ENCODE measurements at places on chromosomes 2 and 18. TPM values are rescaled to one million over a fixed set of nuclear protein-coding genes. Genes with fewer than 3 reads are reported as not detected.

The TMEM17 gene
- total RNA-seq: 4.2 TPM

- no peaks in the 10 kb centered on the region for H3K36me3 ChIP-seq
- H3K27ac ChIP-seq: no peak overlapping the region
- DNase-seq: no peak
- no peak overlapping the region for H3K4me3 ChIP-seq
- H3K27me3 ChIP-seq: peaks cover 9% of the 10 kb centered on the region
- H3K4me1 ChIP-seq: no peaks in the 10 kb centered on the region
Observed at GRCh38 chr2:130767408-130767775, 12.1 kb downstream of the AMER3 start.

The TLX2 gene
- total RNA-seq: 2.9 TPM

The INHBB gene
- total RNA-seq: 4.9 TPM

- H3K36me3 ChIP-seq: no peaks in the 10 kb centered on the region
- no peaks in the 10 kb centered on the region for H3K27me3 ChIP-seq
- peaks cover 35% of the 10 kb centered on the region for H3K4me1 ChIP-seq
- H3K27ac ChIP-seq: no peak overlapping the region
- peak overlapping the region; percentile 12 for H3K4me3 ChIP-seq
Observed at GRCh38 chr2:181396256-181397123, 60.7 kb upstream of the ITGA4 start.

The SFTPB gene
- total RNA-seq: 2.7 TPM

The TEKT4 gene
- 0.34 TPM for total RNA-seq

The ATRAID gene
- total RNA-seq: 97.4 TPM

- DNase-seq: no peak
- no peaks in the 10 kb centered on the region for H3K36me3 ChIP-seq
- H3K4me3 ChIP-seq: no peak overlapping the region
- peaks cover 55% of the 10 kb centered on the region for H3K27me3 ChIP-seq
- no peak overlapping the region for H3K27ac ChIP-seq
- no peaks in the 10 kb centered on the region for H3K4me1 ChIP-seq
Observed at GRCh38 chr2:31227711-31228125, 6.2 kb upstream of the EHD3 start.

GRCh38 chr2:200795028-200795440 lies 16.7 kb upstream of the BZW1 start:
- no peaks in the 10 kb centered on the region for H3K36me3 ChIP-seq
- DNase-seq: no peak
- H3K27me3 ChIP-seq: peaks cover 4% of the 10 kb centered on the region

The RAX gene
- not detected for total RNA-seq

DNA sequence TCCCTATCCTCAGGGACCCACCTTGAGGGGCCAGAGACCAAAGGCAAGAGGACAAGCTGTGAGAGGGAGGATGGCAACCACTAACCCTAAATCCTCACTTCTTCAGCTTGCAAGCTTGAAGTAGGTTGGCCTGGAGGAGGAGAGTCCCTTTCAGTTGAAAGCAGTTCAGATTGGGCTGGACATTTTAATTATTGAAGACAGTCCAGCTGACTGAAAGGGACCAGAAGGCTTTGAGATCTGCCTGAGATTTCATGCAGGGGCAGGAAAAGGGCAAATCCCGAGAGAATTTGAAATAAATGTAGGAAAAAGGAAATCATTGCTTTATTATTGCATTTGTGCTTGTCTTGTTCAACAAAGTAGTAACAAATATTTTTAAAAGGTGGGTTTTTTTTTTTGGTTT lies 118.9 kb upstream of the STON1 start:
- no peaks in the 10 kb centered on the region for H3K36me3 ChIP-seq
- H3K27ac ChIP-seq: no peak overlapping the region
- peaks cover 12% of the 10 kb centered on the region for H3K4me1 ChIP-seq
- no peak overlapping the region for H3K4me3 ChIP-seq

The TTC39C gene
- 21.6 TPM for total RNA-seq

DNA sequence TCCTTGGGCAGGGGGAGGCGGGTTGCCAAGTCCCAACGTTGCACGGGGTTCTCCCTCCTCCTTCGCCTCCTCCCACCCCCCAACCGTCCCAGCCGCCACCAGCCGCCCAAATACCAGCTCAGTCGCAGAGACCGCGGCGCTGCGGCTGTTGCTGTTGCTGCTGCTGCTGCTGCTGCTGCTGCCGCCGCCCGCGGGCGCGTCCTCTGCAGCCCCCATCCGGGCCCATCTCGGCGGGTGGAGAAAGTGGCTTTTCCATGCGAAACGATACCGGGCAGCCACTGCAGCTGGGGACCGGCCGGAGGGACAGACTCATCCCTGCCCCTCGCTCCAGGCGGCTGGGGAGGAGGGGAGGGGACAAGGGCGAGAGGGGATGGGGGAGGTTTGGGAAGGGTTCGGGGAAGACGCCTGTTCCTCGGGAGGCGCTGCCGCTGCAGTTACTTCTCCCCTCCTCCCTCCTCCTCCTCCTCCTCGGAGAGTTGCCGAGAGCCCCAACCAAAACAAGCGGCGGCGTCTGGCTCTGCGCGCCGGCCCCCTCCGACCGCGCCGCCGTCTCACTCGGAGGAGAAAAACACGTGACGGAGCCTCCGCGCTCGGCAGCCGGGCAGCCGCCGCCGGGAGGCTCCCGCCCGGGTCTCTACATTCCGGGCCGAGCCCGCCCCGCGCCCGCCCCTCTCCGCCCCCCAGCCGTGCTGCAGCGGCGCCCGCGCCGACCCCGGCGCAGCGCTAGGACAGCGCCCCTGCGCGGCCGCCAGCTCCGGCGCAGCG lies at the start of gene IRS1:
Gene IRS1, minus strand, starts transcription at position 610 of the 765 bp plus-strand sequence. CDS start 1,082 bp downstream, outside the sequence.
- peaks cover 26% of the 10 kb centered on the region for H3K4me1 ChIP-seq
- peaks cover 6% of the 10 kb centered on the region for H3K27me3 ChIP-seq

The TEX44 gene
- total RNA-seq: not detected

GRCh38 chr2:237309011-237309410 lies 105.0 kb downstream of the COL6A3 start:
- H3K27ac ChIP-seq: no peak overlapping the region
- no peak overlapping the region for H3K4me3 ChIP-seq
- DNase-seq: no peak
- peaks cover 13% of the 10 kb centered on the region for H3K4me1 ChIP-seq

The CTLA4 gene
- total RNA-seq: not detected

The LAMA3 gene
- total RNA-seq: 9.4 TPM

GRCh38 chr2:117523711-117524238 lies 290.7 kb upstream of the DDX18 start:
- no peak for DNase-seq
- no peak overlapping the region for H3K27ac ChIP-seq
- H3K4me1 ChIP-seq: no peaks in the 10 kb centered on the region
- no peak overlapping the region for H3K4me3 ChIP-seq
- H3K27me3 ChIP-seq: no peaks in the 10 kb centered on the region

The TUBA3E gene
- total RNA-seq: not detected

DNA sequence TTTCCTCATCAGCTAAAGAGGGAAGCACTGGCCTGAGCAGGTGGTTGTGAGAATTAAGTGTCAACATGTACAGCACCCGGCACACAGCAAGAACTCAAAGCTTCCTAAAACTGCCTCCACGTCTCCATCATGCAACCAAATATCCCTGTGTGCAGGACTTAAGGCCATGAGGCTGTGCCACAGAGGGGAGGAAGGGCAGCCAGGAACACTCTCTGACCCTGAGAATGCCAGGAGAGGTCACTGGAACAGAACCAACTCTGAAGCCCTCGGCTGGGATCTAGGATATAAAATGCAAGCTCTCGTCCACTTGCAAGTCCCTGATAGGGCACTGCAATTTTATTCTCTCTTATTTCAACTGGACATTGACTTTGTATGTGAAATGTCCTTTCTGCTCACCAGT lies 12.2 kb upstream of the NPAS2 start:
- no peak for DNase-seq
- H3K27me3 ChIP-seq: peaks cover 35% of the 10 kb centered on the region
- no peak overlapping the region for H3K4me3 ChIP-seq
- no peaks in the 10 kb centered on the region for H3K36me3 ChIP-seq

GRCh38 chr2:120586507-120587278 lies 149.0 kb upstream of the GLI2 start:
- H3K27ac ChIP-seq: peak overlapping the region; percentile 41
- DNase-seq: no peak
- H3K27me3 ChIP-seq: peaks cover 54% of the 10 kb centered on the region
- H3K4me1 ChIP-seq: peaks cover 17% of the 10 kb centered on the region

DNA sequence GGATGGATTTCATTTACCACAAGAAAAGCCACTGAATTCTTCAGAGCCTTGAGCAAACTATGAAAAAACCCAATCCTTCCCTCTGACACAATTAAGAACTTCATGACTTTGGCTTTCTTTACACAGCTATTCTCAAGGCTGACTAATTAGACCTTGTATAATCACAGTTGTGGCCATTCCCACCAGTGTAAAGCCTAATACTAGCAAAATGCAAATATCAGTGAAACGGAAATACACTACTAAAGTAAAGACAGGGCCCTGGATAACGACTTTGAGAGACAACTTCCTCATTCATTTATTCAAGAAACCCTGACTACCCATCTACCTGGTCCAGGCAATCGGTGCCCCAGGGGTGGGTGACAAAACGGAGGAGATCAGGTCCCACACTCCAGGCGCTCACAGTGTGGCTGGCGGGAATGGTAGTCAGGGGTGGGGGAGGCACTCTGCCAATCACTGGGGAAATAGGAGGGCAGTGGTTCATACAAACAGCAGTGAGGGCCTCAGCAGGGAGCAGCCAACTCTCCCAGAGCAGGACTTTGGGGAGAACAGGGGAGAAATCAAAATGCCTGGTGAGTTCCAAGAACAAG lies 28.1 kb downstream of the TMEM163 start:
- H3K27me3 ChIP-seq: peaks cover 5% of the 10 kb centered on the region
- H3K36me3 ChIP-seq: no peaks in the 10 kb centered on the region
- no peaks in the 10 kb centered on the region for H3K4me1 ChIP-seq
- no peak for DNase-seq
- no peak overlapping the region for H3K27ac ChIP-seq

DNA sequence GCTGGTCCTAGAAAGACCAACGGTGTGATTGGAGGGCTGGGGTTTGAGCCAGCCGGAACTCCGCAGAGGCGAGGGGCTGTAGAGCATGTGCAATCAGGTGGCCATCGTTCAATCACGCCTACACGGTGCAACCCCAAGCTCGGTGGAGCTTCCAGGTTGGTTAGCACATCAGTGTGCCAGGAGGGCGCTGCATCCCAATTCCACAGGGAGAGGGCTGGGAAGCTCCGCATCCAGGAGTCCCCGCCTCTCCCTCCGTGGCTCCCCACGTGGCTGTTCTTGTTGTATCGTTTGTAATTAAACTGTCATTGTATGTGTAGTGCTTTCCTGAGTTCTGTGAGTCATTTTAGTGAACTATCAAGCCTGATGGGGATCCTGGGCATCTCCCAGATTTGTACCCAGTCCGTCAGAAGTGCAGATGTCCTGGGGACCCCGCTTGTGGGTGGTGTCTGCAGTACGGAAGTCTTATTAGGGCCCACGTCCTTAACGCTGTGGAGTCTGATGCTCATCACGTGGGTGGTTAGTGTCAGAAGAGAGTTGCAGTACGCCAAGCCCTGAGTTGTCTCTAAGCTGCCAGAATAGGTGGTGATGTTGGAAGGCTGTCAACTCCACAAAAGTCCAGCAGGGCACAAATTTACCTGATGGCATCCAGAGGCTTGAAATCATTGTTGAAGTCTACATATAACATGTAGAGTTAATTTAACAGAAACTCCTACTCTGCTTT lies 20.6 kb upstream of the AMMECR1L start:
- no peaks in the 10 kb centered on the region for H3K36me3 ChIP-seq
- H3K27me3 ChIP-seq: peaks cover 15% of the 10 kb centered on the region
- H3K4me3 ChIP-seq: no peak overlapping the region
- no peak overlapping the region for H3K27ac ChIP-seq

DNA sequence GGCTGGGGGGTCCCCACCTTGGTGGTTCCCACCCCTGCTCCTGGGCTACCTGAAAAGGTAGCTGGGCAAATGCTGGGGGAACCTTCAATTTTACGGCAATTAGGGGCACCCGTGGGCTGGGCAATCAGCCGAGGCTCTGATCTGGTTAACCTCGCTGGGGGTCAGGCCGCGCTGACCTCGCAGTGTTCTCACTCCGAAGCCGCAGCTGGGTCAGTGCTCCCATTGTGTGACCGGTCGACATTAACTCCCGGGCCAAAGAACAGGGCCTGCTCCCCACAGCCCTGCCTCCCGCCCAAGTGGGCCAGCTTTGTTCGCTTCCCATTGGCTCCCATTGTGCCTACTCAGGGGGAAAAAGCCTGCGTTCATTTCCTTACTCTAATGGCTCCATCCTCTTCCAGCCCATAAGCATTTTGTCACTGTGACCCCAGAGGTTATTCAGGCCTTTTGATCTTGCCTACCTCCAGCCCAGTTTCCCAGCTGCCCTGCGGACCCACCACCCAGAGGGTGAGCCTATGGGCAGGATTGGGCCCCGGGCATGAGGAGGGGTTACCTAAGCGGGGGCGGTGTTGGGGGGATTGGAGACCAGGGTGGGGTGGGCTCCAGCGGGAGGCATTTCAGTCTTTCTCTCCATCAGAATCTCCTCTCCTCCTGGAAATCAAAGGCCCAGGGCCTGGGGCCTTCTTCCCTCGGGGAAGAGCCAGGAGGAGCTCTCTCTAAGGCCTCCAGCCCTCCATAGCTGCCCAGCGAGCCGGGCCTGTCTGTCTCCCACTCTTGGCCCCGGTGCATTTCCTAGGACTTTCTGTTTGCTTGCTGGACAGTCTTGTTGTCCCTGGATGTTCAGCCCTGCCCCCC lies 90.1 kb downstream of the MYCN start:
- H3K4me3 ChIP-seq: no peak overlapping the region
- H3K36me3 ChIP-seq: no peaks in the 10 kb centered on the region

- H3K4me1 ChIP-seq: no peaks in the 10 kb centered on the region
- H3K27me3 ChIP-seq: no peaks in the 10 kb centered on the region
- H3K36me3 ChIP-seq: no peaks in the 10 kb centered on the region
Observed at GRCh38 chr2:155748131-155748530, 584.4 kb downstream of the NR4A2 start.

DNA sequence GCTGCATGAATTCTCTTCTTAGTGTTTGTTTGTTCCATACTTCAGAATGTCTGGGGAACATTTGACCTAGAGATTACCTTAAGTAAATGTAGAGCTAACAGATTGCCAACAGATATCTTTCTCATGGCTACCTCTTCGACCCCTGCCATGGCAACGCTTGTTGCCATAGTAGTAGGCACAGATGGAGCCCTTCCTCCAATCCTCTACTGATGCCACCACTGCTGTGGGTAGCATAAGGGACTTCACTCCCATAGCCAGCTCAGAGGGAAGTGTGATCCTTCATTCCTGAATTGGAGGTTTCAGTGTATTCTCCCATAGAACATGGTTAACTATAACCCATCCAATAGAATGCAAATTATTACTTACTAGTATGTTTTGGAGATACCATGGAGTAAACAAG lies 543.6 kb upstream of the NRP2 start:
- H3K4me1 ChIP-seq: peaks cover 13% of the 10 kb centered on the region
- no peaks in the 10 kb centered on the region for H3K27me3 ChIP-seq
- no peak for DNase-seq
